Hypothalamus (tissue), 51 donors: ENCODE measurements at places on chromosomes 12 and 14.

- no peak for DNase-seq
Measured at GRCh38 chr12:31964280-31964679, 5.1 kb downstream of the RESF1 start.

GRCh38 chr12:9634969-9635754 is 27.4 kb upstream of the KLRB1 start:
- no peak for DNase-seq

DNA sequence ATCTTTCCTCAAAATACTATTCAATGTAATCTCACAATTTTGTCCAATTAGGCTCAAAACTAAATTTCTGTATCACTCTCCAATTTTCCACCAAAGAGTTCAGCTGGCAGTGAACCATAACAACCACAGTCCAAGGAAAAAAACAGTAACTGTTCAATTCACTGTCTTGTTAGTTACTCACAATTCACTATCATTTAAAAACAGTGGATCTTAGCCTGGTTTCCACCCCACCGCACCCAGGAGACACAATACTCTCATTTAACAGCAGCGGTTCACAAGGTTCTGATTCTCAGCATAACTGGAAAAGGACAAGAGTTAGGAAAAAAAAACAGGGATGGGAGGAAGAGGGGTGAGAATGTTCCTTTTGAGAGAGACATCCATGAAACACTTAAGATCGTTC is 40.5 kb downstream of the MED13L start:
- no peak for DNase-seq

DNA sequence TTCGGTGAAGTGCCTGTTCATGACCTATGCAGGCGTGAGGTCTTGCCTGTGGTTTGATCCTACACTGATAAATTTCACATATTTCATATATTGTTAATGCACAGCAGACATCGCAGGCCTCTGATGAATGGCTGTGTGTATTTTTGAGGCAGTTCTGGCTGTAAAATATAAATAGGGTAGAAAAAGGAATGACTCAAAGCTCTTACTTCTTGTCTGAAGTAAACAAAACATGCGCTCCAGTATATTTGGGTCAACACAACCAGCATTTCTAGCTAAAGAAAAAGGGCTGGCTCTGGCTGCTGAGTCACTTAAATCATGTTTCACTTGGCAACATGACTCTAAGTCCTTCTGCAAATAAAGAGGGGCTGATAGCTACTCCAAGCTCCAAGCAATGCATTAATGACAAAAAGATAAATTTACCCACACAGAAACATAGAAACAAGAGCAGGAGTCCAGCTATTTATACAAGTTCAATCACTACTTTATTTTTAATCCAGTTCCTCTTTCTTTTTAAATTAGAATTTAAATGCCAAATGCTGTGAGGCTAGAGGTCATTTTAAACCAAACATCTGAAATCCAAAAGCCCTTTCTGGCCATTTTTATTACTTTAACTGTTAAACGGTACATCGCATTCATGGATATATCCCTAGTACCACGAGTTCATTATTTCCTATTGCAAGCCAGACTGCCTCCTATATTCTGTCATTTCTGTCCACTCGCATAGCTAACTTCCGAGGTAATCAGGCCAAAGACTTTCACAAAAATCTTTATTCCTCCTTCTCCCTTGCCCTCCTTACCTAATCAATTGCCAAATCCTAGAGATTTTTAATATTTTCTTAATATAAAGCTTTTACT is 54.3 kb upstream of the TMCC3 start:
- no peak for DNase-seq

GRCh38 chr14:92362781-92363235 is 39.8 kb downstream of the SLC24A4 start:
- peak; percentile 52 for DNase-seq

- DNase-seq = no peak
Measured at GRCh38 chr12:117466677-117467362, 105.4 kb upstream of the NOS1 start.

- no peak for DNase-seq
Measured at GRCh38 chr12:1533205-1533601, 61.2 kb downstream of the FBXL14 start.

GRCh38 chr12:92968176-92968813 is 39.2 kb upstream of the EEA1 start:
- DNase-seq = no peak

GRCh38 chr12:121558956-121559355 is 21.9 kb downstream of the KDM2B start:
- DNase-seq = no peak

GRCh38 chr12:130351326-130351725 is 13.6 kb downstream of the PIWIL1 start:
- no peak for DNase-seq

GRCh38 chr12:11133162-11133561 is 1.3 kb downstream of the TAS2R30 start:
- DNase-seq = no peak

- DNase-seq = no peak
Measured at GRCh38 chr12:130764475-130765185, 48.5 kb upstream of the RIMBP2 start.

- DNase-seq = no peak
Measured at GRCh38 chr12:84089356-84089755, 823.2 kb downstream of the SLC6A15 start.

GRCh38 chr12:109092497-109093021 is 713 bp downstream of the ALKBH2 start:
- DNase-seq = no peak

DNA sequence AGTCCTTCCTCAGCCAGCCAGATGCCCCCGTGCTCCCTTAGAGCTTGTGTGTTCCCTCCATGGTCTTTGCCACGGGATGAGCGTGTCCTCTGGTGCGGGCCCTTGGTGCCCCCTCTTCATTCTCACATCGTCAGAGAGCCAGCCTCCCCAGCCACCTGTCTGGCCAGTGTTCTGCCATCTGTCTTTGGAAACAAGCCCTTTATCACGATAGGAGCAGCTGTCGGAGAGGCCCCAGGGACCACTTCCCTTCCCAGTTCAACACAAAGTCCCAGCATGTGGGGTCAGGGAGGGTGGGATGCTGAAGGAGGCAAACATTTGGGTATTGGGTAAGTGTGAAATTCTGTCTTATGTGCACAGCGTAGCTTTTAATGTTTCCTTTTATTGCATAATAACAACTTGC is 44.5 kb downstream of the DYNC1H1 start:
- no peak for DNase-seq

- no peak for DNase-seq
Measured at GRCh38 chr12:122878780-122879612, 16.9 kb downstream of the VPS37B start.

DNA sequence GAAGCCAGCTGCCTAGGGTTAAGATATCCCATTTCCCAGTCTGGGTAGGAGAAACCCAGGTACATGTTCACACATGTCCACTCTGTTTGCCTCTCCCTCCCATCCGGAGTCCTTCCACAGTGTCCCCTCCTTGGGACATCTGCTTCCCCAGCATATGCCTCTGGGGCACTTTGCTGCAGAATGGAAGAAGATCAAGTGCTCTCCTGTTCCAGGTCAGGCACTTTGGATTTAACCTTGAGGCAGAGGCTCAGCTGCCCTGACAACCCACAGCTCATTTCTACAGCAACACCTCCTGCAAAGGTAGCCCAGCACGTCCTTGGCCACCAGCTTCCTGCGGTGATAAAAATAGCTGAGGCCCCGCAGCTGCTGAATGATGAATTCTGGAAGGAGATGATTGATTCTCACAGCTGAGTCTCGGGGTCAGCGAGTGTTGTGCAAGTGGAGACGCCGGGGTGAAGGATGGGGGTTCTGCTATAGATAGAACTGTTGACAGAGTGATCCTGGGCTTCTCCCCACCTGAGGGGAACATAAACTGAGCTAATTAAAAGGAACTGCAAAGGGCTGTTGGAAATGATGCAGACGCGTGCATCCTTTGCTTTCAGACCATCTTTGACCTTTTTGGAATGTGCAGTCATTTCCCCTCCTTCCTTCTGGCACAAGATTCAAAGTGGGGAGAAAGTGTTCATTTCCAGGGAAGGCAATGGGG is 145.0 kb downstream of the SLC38A6 start:
- DNase-seq = no peak

- DNase-seq = no peak
Measured at GRCh38 chr14:102103062-102103695, 16.3 kb upstream of the HSP90AA1 start.

DNA sequence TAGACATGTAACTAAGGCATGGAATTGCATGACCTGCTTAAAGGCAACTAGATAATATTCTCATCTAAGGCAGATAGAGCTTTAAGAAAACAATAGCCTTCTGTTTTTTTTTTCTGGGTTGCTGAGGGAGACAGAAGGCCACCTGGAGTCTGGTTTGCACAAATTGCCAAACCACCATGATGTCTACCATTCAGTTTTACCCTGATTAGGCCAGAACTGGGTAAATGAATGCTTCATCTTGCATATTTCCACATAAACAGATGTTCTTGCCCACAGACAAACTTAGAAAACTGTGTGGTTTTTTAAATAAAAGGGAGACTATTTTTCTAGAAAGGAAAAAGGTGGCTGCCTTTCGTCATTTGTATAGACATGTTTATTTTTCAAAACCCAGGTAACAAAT is 278.7 kb upstream of the PRICKLE1 start:
- DNase-seq = no peak

GRCh38 chr12:24252602-24253001 is 303.1 kb upstream of the SOX5 start:
- DNase-seq = no peak

GRCh38 chr12:110844131-110844530 is 2.7 kb upstream of the CCDC63 start:
- DNase-seq = no peak

DNA sequence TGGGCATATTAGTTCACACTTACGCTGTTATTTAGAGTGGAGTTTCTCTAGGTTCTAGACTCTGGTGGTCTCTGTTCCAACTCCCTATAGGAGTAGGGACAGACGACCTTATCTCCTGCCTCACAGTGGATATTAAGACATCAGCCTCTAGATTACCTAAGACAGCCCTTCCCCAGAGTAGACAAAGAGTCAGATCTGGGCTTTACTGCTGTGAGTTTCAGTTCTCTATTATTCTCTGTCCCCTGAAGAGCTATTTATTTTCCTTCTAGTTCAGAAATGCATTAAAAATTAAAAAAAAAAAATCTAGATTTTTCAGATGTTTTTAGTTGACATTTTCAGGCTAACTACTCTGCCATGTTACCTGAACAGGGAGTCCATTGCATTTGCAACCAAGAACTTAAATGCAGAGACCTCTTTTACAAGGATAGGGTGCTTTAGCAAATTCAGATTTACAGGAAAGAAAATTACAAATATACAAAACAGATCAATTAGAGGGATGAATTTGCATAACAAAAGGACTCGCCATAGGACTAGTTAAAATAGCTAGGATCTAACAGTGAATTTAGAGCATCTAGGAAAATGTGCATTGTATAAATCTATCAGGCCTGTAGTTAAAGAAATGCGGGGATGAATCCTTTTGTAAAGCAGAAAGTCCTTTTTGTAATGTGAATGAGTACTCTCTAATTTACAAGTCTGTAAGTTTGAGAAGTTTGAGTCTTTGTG is 381.4 kb downstream of the APAF1 start:
- no peak for DNase-seq

- DNase-seq = no peak
Measured at GRCh38 chr12:38759621-38760020, 145.8 kb downstream of the CPNE8 start.

- DNase-seq = no peak
Measured at GRCh38 chr12:48800971-48801370, 12.1 kb upstream of the ADCY6 start.

- no peak for DNase-seq
Measured at GRCh38 chr12:107287436-107288413, 194.4 kb upstream of the CRY1 start.

- DNase-seq = no peak
Measured at GRCh38 chr12:88245905-88246304, 103.8 kb downstream of the TMTC3 start.

DNA sequence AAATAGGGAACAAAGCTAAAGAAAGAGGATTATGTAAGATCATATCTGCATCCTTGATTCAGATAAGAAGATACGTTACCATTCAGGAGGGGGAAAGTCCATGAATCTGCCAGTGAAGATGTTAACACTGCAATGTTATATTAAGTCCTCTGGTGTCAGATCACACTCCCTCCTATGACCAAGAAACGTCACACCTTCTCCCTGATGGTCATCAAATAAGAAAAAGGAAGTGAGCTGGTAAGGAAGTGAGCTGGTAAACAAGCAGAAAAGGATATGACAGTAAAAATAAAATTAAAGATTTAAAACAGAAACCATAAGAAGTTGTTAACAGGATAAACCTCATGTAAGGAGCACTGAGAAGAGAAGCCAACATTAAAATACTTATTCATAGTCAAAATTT is 340.2 kb downstream of the SEC23A start:
- DNase-seq = no peak

DNA sequence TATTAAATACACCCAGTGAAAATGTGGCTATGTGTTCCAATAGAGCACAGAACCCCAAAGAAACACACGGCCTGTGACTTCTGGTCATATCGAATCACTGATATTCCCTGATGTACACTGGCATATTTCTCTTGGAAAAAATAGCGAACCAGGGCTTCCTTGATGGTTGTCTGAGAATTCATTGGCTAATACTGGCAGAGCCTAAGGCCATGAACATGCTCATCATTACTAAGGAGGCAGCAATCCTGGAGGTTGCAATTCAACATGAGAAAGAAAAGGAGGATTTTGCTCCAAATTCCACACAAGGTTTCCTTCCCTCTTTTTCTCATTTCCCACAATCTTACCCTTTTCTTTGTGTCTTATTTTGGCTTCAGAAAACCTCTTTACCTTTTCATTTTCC is 212.9 kb upstream of the HMGA2 start:
- DNase-seq = no peak

GRCh38 chr14:73685328-73685727 is 28.9 kb downstream of the PNMA1 start:
- no peak for DNase-seq

DNA sequence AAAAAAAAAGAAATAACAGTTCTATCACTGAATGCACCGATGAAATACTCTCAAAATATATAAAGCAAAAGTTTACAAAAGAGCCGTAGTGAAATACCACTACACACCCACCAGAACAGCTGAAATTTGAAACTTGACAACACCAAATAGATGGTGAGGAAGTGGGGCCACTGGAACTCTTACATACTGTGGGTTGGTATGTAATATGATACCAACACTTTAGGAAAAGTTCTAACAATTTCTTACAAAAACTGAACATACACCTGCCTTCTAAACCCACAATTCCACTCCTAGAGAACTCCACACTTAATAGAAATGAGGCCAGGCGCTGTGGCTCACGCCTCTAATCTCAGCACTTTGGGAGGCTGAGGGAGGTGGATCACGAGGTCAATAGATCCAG is 14.1 kb downstream of the EIF5 start:
- no peak for DNase-seq
